Right ventricle myocardium superior (tissue), 1 donor: ENCODE measurements at places on chromosomes 2 and 18. TPM values are rescaled to one million over a fixed set of nuclear protein-coding genes. Genes with fewer than 3 reads are reported as not detected.

- no peak for DNase-seq
Measured at GRCh38 chr2:85704800-85705679, 10.9 kb downstream of the GNLY start.

DNA sequence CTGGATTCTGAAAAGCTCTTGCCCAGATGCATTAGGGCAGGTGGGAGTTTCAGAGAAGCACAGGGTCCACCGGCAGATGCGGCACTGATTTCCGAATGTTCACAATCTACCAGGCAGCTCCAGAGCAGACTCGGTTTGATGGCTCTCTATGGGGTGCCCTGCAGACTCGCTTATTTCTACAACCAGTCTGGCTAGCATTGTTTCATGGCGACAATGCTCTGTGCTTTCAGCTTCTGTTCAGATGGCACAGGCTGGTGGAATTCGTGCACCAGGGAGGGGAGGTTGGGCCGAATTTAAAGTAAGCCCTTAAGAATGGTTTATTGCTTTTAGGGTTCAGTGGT lies 9.9 kb downstream of the MYT1L start:
- no peak for DNase-seq

ASB18 gene
- 4.5 TPM for total RNA-seq

DNA sequence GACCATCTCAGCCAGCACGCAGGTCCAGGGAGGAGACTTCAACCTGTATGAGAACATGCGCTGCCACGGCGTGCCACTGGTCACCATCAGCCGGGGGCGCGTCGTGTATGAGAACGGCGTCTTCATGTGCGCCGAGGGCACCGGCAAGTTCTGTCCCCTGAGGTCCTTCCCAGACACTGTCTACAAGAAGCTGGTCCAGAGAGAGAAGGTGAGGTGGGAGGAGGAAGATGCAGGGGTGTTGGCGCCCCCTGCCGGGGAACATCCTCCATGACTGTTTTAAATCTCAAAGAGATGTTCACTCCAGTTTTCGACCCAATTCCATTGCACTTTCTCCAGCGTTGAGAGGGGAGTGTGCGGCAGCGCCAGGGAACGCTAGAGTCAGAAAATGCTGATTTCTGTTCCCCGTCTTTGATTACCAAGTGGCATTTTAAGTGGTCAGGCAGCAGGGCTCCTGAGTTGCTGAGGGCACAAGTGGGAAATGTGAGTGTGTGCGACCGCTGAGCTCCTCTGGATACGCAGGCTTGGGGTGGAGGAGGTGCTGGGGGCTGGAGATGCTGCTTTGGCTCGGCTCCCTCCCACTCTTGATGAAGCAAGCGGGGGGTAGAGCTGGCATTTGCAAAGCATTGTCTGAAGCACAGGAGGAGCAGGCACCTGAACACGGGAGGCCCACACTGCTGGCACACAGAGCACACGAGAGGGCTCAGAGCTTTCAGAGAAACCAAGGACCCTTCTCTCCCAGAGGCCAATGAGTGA lies 27.7 kb upstream of the MAPRE3 start:
- peak; percentile 82 for DNase-seq

FLACC1 gene
- 8.3 TPM for total RNA-seq

ASXL2 gene
- total RNA-seq = 21.3 TPM

GRCh38 chr2:66105066-66105753 lies 329.7 kb upstream of the MEIS1 start:
- DNase-seq = no peak

HOXD4 gene
- not detected for total RNA-seq

DNA sequence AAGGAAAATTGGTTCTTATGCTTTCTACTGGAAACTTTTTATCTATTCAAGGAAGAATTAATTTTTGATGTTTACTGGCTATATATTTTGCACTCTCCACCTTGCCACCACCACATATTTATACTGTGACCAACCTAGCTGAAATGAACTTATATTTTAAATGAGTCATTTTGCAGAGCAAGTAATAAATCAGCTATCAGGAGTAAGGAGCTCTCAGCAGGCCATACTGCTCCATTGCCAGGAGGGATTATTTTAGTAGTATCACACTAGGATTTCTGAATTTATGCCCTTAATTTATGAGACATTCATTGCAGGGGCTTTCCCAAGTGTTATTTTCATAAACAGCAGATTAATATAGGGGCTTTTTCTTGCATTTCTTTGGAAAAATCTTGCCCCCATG lies 125.8 kb upstream of the CYP1B1 start:
- no peak for DNase-seq

RASGRP3 gene
- 53.1 TPM for total RNA-seq

DNA sequence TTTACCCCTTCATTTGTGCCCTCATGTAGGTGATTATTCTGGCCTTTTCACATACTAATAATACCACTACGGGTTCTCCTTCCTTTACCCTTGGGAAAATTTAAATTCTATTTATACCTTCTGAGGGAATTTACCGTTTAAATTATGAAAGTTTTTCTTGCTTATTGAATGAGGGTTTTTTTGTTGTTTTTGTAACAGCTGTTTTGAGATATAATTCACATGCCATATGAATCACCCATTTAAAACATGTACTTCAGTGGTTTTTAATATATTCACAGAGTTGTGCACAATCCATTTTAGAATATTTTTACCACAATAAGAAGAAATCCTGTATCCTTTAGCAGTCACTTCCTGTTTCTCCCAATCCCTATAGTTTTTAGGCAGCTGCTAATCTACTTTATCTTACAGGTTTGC lies 54.7 kb downstream of the EML4 start:
- no peak for DNase-seq

GTF3C2 gene
- total RNA-seq = 14.6 TPM

GPBAR1 gene
- total RNA-seq = 1.8 TPM

NDC80 gene
- total RNA-seq = 0.27 TPM

MAPK4 gene
- total RNA-seq = 26.9 TPM

DNA sequence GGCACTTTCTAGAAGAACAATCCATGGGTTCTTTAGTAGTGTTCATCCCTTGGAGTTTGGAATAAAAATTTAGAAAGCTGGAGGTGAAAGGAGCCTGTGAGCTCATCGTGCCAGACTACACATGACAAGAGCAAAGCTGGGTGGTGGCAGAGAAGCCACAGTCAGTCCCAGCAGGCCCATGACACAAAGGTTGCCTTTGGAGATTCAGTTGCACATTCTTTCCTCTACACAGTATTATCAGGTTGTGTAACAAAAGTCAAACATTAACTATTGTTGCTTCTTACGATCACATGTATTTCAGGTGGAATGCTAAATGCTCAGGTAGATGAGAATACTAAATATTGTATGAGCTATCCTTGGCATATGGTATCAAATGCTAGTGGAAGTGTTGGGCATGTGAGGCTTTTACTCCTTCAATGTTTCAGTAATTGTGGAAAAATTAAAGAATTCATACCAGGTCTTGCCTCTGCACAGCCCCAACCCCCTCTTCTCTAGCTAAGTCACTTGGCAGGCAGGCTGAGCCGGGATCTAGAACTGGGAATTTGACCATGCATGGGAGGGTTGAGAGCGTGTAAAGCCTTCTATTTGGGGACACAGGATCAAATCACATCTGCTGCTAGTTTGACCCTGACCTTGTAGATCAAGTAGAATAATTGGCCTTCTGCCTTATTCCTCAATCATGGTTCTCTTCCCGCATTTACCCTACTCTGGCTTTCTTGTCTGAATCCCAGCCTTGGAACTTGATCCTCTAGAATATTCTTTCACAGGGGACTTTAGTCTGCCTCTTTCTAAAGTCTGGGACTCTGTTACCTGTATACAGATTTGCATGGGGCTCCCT lies 230.9 kb downstream of the GCA start:
- no peak for DNase-seq

GTF2A1L gene
- total RNA-seq = not detected

GRCh38 chr18:58615140-58616132 lies 13.5 kb downstream of the ALPK2 start:
- DNase-seq = no peak

CCDC150 gene
- total RNA-seq = 0.97 TPM

DNA sequence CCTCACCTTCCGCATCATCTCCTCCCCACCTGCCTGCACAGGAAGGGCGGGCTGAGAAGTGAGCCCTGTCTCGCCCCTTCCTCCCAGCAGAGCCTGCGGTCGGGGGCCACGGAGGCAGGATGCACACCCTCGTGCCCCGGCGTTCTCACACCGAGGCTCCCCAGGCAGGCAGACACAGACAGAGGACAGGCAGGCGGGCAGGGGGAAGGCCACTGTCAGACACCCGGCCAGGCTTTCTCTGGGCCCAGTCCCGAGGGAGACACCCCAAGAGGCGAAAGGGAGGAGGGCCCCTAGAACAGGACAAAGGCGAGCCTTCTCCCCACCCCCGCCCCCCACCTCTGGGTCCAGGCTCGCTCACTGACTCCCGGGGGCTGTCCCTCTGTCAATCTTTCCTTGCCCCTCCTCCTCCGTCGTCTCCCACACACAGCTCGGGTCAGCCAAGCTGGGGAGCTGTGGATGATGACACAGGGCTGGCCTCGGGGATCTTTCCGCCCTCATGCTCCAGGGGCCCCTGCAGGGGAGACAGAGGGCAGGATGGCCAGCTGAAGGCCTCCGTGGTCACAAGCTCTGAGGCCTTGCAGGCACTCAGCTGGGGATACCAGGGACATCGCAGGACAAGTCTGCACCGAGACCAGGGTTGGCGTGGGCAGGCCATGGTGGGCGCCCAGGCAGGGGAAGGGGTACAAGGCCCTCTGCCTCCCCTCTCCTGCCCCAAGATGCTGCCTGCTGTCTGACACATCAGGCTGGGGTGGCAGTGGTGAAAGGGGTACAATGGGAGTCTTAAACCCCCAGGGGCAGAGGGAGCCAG lies 24.9 kb downstream of the BIN1 start:
- peak; percentile 58 for DNase-seq

PIGN gene
- total RNA-seq = 14.6 TPM

GRCh38 chr2:61784643-61785042 lies 69.2 kb downstream of the FAM161A start:
- no peak for DNase-seq

DNA sequence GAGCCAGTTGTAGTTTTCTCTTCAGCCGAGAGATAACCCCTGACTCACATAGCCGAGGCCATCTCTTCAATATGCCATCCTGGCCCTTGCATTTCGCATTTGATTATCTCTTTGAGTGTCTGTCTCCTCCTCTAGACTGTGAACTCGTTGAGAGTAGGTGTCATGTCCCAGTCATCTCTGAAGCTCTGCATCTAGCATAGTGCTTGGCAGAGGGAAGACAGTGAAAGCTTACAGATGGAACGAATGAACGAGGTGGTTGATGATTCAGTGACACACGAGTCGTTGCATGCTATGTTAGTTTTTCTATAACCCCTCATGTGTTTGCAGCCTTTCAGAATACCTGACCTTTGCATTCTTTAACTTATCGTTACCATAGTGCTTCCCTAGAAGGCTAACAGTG lies 59.9 kb upstream of the CYRIA start:
- no peak for DNase-seq

DNA sequence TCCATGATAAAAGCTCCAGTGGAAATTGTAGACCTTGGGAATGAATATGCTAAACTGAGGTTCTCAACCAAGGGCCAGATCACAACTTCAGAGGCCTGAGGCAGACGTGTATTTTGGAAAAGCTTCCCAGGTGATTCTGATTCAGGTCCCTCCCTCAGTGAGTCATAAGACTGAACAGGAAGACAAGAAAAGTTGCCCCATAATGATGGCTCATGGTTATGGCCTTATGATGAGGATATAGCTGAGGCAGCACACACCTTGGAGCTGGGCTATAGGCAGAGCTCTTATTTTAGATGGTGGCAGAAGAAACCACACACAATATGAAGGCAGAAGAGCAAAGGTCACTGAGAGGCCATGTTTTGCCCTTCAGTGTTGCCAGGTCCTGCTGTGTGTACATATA lies 9.6 kb downstream of the ANTXR1 start:
- no peak for DNase-seq

PTPRN gene
- not detected for total RNA-seq

DNA sequence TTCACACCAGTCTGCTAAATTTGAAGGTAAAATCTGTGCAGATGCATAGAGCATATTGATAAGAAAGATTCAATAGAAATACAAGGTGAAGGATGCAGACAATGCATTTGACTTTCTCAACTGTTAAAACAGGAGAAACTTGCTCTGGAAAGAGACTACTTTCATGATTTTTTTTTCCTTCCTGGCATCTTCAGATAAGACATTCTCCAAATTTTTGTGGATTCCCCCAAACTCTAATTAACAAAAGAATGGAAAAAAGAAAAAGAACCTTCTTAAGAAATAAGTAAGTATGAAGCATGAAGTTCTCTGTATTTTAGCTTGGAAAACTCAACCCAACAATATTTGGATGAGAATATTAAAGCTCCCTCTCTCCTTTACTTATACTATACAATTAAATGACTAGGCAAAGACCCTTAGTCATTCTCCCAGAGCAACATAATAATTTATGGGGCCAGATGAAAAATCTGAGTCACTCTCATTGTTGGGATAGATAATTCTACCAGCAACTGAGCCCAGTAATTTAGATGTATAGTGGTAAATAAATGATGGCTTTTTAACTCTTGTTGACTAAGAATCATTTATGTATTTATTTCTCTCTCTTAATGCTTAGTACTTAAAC lies 298.7 kb upstream of the COL3A1 start:
- no peak for DNase-seq

CD226 gene
- 0.94 TPM for total RNA-seq

GRCh38 chr2:65834062-65834461 lies 401.7 kb upstream of the SPRED2 start:
- no peak for DNase-seq

MTLN gene
- 193 TPM for total RNA-seq

SCN1A gene
- 0.59 TPM for total RNA-seq

DNA sequence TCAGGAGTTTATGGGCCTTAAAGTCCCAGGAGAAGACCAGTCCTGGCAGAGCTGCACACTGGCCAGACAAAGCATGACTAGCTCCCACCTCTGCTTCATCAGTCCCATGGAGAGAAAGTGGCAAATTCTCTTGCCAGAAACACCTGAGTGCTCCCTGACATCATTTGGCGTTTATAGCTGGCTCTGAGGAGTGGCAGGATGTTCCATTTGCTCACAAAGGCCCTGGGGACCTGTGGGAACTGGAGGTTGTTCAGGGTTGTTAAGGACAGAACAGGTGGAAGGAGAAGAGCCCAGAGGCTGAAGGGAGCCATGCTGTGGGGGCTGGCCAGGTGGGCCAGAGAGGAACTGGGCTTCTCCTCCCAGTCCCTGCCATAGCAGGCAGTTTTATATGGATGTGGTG lies 56.1 kb downstream of the RPL37A start:
- DNase-seq = no peak

- DNase-seq = no peak
Measured at GRCh38 chr2:219628235-219628985, 980 bp downstream of the SLC4A3 start.

GRCh38 chr2:88707003-88707402 lies 15.5 kb downstream of the RPIA start:
- DNase-seq = no peak

UGT1A5 gene
- total RNA-seq = not detected

GRCh38 chr2:184203661-184204060 lies 394.7 kb upstream of the ZNF804A start:
- DNase-seq = no peak

GRCh38 chr2:43285987-43286386 lies 59.6 kb upstream of the ZFP36L2 start:
- no peak for DNase-seq

- DNase-seq = no peak
Measured at GRCh38 chr18:74288730-74289129, 3.0 kb downstream of the CYB5A start.

CTAGE1 gene
- total RNA-seq = not detected
